ENCODE measurements at places on chromosomes 2 and 18.

- DNase-seq, result peak; percentile 56
Measured at GRCh38 chr18:24075767-24076597, 61.4 kb downstream of the TTC39C start.

DNA sequence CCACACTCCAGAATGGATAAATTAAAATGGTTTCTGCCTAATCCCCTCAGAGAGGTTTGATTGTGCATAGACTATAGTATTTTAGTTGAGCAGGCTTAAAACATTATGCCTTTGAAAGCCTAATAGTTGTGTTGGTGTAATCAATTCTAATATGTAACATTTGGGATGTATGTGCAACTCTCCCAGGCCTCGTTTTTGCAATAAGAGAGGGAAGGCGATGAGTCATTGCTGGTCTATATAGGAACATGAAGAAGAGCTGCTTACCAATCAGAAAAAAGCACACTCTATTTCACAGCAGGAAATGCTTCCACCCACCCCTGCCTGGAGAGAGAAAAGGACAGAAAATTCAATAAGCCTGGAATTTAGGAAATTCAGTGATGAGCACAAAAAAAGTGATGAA lies 1424.0 kb upstream of the PIK3C3 start:
- DNase-seq, result peak; percentile 3

GRCh38 chr18:75269696-75270095 lies 59.1 kb downstream of the TSHZ1 start:
- DNase-seq, result no peak

GRCh38 chr18:78822171-78822948 lies 157.3 kb upstream of the SALL3 start:
- DNase-seq, result no peak

- DNase-seq, result no peak
Measured at GRCh38 chr2:217047209-217047608, 187.3 kb upstream of the TNP1 start.

DNA sequence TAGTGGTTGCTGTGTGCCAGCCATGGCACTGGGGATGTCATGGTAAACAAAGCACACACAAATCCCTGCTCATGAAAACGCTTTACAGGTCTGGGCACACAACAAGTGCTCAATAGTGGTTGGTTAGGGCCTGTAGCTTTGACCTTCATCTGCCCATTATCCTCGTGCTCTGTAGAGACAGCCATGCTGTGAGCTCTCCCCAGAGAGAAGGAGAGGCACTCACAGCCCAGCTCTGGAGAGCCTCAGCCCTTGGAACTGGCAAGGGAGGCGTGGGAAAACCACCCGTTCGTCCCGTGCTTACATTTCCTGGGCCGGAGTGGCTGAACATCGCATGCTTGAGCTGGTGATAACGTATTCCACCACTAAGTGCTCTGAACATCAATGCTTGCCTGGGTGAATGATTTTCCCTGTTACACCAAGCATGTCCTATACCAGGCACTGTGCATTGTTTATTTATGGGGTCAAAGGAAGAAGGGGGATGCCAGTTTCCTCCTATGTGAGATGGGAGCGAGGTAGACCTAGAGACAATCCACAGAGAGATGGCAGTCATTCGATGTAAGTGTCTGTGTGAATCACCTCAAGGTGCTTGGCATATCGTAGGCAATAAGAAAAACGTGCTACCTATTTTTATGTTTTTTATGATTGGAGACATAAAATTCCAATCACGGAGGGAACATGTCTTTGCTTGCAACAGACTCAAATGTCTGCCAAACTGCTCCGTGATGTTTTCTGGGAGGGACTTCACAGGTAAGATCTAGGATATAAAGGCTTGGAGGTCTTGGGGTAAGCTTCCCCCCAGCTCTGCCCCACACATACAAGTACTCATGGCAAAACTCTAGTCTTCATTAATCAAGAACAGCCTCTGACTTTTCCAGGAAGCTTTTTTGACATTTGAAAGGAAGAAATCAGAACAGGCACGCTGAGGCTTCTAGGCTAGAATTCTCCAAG lies 75.5 kb downstream of the DDX1 start:
- no peak for DNase-seq

All from suppressor macrophage treated with lipopolysaccharide for 1 hour (primary cell).